ENCODE measurements at places on chromosomes 1 and 21.

DNA sequence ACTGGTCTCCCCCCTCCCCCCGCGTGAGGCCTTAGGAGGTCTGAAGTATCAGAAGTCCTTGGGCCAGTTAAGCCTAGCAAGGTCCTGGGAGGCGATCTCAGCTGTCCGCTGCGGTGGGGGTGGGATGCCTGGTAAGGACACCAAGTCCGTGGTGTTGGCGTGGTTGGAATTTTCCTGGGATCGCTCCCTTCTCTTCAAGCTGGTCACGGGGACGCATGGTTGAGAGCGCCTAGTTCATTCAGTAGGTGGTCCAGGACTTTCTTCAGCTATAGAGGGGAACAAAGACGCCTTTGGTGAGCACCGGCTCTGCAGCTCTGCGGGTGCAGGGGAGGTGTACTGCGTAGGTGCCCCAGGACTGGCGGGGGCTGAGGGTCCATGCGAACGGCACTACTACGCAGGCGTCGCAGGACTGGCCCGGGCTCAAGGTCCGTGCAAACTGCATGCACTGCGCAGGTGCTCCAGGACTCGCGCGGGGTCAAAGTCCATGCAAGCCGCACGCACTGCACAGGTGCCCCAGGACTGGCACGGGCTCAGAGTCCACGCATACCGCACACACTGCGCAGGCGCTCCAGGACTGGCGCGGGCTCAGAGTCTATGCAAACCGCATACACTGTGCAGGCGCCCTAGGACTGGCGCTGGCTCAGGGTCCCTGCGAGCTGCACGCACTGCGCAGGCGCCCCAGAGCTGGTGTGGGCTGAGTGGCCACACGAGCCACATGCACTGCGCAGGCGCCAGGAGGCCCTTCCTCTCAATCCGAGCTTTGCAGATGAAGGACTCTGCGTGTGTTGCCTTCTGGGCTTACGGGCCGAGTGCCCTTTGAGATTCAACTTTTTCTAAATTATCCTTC, 36.6 kb upstream of the HMGN1 start:
- peak; percentile 65 for DNase-seq

GRCh38 chr1:232915212-232915611, 35.2 kb upstream of the NTPCR start:
- no peak for DNase-seq

DNA sequence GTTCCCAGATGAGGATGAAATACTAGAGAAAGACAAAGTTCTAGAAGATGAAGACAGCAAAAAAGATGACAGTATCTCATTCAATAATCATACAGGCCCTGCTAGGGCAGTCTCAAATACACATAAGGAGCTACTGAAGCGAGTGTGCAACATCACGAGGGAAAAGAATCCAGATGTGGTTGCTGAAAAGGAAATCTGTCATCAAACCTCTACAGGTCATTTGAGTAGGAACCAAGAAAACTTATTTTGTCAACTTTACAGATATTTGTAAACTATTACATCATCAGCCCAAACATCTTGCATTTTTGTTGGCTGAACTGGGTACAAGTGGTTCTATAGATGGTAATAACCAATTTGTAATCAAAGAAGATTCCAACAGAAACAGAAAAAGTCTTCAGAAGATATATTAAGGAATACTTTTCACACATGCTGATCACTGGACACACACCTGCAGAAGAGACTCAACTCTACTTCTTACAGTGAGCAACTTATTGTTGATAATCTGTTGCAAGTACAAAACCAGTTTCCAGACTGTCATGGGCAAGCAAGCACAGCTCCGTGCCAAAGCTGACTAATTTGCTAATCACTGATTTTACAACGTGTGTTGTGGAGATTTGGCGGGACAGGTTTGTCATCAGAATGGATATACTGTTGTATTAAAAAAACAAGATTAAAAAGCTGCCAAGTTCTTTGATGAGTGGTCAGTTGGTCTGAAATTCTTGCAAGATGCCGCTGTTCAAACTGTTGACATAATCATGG, 42.1 kb downstream of the TRIM33 start:
- DNase-seq, result no peak

DNA sequence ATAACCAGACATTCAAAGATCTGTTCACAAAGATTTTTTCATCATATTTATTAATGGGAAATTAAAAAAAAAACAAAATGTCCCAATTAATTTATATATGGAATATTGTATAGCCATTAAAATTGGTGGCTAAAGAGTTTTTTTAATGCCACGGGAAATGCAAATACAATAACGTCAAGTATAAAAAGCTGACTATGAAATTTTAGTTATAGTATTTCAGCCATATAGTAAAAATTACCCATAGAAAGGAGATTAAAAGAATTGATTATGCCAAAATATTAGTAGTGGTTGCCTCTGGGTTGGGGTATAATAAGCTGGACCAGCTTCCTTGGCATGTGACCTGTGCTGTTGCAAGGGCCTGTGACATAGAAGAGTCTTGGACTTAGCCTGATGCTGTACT, 78.8 kb downstream of the KCTD3 start:
- DNase-seq, result no peak

DNA sequence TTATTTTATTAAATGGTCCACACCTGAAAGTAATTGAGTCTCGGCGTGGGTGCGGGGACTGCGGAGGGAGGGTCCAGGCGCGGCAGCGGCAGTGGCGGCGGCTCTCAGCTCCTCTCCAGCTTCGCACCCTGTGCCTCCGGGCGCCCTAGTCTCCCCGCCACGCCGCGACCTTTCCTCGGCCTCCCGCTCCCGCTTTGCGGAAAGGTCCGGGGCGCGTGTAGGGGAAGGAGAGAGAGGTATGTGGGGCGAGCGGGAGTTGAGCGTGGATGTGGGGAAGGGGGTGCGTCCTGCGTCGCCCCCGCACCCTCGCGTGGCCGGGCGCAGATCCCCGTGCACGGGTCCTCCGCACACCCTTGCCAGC, 13.4 kb upstream of the ALX3 start:
- DNase-seq, result no peak

- DNase-seq, result no peak
Observed at GRCh38 chr1:17925290-17926237, 170.4 kb downstream of the ACTL8 start.

- peak; percentile 73 for DNase-seq
Observed at GRCh38 chr1:154325583-154326545, 539 bp downstream of the ATP8B2 start.

DNA sequence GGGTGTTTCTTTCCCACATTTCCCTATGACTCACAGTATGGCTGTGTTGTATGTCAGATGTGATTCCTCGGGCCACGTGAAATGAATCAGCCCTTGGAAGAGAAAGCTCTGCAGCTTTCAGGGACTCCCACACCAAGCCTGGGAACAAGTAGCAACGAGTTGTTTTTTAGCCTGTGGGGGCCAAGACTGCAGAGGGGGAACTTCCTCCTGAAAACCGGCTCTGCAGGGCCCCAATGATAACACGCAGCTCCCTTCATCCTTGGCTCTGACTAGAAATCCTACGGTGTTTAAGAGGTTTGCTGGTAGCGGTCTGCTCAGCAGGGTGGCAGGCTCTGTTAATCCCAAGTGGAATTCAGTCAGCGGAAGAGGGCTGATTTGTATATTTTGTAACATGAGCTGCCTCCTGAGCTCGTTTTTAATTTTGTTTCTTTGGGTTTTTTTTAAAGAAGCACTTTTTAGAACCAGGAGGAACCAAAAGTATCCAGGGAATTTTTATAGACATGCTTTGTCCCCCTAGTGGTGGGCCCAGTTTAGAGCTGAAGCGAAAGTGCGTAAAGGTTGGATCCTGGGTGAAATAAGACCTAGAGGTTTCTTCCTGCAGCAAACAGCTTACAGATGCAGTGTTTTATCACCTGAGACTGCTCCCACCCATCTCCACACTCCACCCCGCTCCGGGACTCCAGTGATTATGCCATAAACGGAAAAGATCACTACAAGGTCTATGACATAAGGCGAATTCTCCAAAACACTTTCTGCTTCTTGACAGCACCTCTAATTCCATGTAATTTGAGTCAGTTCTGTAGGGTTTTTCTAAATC, 48.8 kb downstream of the LAMC2 start:
- DNase-seq, result no peak

- no peak for DNase-seq
Observed at GRCh38 chr21:34809822-34810221, 141.0 kb downstream of the CLIC6 start.

- DNase-seq, result no peak
Observed at GRCh38 chr1:203667616-203668015, 41.0 kb downstream of the ATP2B4 start.

- DNase-seq, result no peak
Observed at GRCh38 chr21:44464351-44464750, 9.0 kb downstream of the LRRC3 start.

GRCh38 chr1:37476460-37477197, 2.2 kb downstream of the ZC3H12A start:
- DNase-seq, result no peak

GRCh38 chr1:94819945-94820746, at the start of gene SLC44A3:
SLC44A3 (plus strand) TSS chr1:94820357; CDS start chr1:94820452, 95 bp downstream.
- DNase-seq, result peak; percentile 15

DNA sequence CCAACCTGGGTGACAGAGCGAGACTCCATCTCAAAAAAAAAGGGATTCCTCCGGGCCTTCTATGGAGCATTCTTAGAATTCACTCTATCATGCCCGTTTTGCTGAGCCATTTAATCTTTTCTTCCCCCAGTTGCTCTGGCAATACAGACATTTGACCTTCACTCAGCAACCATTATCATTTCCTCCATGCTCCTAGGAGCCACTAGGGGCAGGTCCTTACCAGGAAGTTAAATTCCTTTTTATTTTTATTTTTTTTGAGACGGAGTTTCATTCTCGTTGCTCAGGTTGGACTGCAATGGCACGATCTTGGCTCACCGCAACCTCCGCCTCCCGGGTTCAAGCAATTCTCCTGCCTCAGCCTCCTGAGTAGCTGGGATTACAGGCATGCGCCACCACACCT, 9.7 kb upstream of the CGN start:
- DNase-seq, result no peak

GRCh38 chr1:200670242-200671118, 773 bp upstream of the DDX59 start:
- peak; percentile 20 for DNase-seq

- no peak for DNase-seq
Observed at GRCh38 chr1:21685946-21686678, 17.0 kb upstream of the RAP1GAP start.

- peak; percentile 27 for DNase-seq
Observed at GRCh38 chr1:206558794-206559671, 51.7 kb downstream of the RASSF5 start.

DNA sequence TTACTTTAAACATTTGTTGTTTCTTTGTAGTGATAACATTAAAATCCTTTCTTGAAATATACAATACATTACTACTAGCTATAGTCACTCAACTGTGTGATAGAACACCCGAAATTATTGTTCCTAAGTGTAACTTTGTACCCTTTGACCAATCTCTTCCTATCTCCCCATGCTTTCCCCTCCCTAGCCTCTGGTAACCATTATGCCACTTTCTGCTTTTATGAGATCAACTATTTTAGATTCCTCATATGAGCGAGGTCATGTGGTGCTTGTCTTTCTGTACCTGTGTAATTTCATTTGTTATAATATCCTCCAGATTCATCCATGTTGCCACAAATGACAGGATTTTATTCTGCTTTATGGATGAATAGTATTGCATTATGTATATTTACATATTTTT, 629.0 kb downstream of the USP25 start:
- no peak for DNase-seq

DNA sequence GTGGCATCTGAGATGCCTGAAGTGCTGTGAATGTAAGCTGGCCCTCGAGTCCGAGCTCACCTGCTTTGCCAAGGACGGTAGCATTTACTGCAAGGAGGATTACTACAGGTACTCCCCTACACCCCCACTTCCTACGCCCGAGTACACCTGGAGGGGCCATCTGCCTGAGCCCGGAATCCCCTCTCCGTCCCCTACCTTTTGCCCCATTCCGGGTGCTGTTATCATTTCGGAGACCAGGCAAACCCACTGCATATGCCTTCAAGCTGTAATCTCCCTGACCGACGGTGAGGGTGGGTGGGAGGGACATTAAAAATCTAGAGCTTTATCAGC, 2.9 kb downstream of the LHX9 start:
- no peak for DNase-seq

- no peak for DNase-seq
Observed at GRCh38 chr1:165300400-165300903, 56.1 kb downstream of the LMX1A start.

DNA sequence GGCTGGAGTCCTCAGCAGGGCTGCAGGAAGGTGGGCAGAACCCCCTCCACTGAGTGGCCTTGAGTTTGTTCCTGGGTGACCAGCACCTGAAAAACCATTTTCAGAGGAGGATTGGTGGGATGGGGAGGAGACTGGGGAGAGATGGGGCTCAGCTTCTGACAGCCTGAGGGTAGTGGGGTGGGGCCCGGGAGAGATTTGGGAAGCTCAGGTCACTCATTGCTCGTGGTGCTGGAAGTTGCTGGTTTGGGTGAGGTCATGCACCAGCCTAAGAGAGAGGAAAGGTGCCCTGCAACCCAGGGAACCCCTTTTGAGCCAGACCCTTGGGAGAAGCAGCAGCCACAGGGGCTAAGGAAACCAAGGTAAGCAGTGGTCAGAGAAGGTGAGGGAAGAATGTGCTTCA, 100.8 kb downstream of the EBNA1BP2 start:
- no peak for DNase-seq

GRCh38 chr1:202186327-202186726, 7.3 kb upstream of the LGR6 start:
- DNase-seq, result no peak

GRCh38 chr21:37028570-37028969, 22.1 kb downstream of the RIPPLY3 start:
- DNase-seq, result no peak

- no peak for DNase-seq
Observed at GRCh38 chr1:18705811-18706210, 75.2 kb downstream of the PAX7 start.

- DNase-seq, result no peak
Observed at GRCh38 chr1:245800901-245801605, 646.3 kb downstream of the KIF26B start.

GRCh38 chr1:226630592-226630991, 82.0 kb downstream of the STUM start:
- no peak for DNase-seq

DNA sequence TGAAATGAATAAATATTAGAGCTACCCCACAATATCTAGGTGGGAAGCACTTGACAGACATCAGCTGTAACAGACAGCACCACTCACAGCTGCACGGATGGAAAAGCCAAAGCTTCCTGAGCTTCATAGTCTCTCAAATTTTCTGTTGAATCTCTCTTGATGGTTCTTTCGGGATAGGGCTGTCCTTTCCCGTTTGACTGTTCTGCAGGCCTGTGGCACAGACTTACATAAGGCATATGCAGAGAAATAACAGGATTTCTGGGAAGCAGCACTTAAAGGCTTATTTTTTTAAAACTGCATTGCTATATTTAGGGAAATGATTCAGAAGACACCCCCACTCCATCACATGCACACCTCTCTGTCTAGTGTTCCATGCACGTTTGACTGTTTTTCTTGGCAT, 77.5 kb downstream of the ZNF648 start:
- DNase-seq, result no peak

- no peak for DNase-seq
Observed at GRCh38 chr1:42322577-42322976, 12.5 kb downstream of the FOXJ3 start.

GRCh38 chr1:66282343-66282852, 251.6 kb upstream of the SGIP1 start:
- DNase-seq, result peak; percentile 46

GRCh38 chr1:59249396-59250137, 47.3 kb upstream of the FGGY start:
- no peak for DNase-seq

GRCh38 chr1:155002464-155003226, at the start of gene ZBTB7B:
ZBTB7B (plus strand) TSS chr1:155002802; CDS start chr1:155014661, 11,859 bp downstream.
- no peak for DNase-seq

All from activated CD4-positive, alpha-beta T cell treated with anti-CD3 and anti-CD28 coated beads, Interleukin-2, amount 50 U/mL, for 48 hours (primary cell).